Bone marrow (tissue), 2 donors: ENCODE measurements at places on chromosomes 7 and 10.

DNA sequence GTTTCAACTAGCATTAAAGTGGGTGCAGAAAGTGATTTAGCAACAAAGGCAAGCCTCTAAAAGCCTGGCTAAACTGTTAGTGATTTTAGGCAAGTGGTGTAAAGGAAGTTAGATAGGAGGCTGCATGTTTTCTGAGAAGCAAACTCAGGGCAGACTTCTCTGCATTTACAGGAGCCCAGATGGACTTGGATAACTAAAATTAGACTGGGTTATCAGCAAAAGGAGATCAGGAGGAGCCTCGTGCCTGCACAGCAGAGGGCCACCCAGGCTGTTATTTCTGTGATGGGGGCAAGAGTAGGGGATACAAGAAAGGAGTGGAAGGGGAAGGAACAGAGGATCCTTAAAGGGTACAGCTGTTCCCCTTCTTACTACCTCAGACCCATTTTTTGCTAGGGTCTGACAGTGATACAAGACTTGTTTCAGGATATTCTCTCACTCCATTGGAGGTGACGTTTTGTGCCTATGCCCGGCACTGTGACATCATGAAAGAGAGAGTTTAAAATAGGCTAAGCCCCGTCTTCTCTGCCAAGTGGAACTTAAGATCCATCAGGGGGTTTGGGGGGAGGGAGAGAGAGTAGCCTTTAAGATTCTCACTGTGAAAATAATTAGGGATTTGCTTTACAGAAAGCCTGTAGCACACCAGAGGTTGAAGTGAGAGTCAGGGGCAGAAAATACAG, 49.6 kb upstream of the PDCD4 start:
- DNase-seq, result no peak

DNA sequence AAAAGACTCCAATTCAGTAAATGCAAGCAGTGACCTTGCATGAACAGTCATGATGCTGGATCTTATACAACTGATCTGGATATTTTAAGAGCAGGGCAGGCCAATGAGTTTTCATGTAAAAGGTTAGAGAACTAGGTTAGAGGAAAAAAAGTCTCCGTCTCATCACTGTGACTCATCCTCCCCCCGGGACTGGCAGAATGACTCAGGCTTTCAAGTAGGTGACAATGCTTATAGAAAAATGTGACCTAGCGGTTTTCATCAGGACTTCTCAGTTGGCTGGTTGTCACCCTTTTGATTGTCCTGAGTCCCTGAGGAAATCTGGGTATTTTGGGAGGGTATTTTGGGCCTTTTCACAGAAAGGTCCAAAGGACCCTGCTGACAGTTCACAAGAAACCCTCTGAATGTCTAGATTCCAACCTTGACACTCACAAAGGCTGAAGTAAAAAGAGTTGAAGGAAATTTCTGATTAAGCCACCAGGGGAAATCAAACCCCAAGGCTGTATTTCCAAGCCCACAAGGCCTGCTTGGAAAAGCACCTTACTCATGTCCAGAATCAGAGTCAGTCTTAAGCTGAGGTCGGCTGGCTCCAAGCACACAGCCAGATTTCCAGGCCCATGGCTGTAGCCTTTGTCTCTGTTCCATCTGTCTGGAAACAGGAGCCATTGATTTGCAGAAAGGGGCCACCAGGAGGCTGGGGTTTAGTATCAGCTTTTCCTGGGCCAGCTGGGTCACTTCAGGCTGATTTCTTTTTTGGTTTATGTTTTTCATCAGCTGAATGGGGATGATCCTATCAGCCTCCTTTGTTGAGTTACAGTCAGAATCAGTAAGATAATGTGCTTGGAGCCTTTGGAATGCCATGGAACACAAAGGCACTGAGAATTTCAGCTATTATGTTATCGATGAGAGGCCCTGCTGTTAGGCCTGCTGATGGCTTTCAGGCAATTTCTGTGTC, 226.4 kb upstream of the HABP2 start:
- DNase-seq, result peak; percentile 93

DNA sequence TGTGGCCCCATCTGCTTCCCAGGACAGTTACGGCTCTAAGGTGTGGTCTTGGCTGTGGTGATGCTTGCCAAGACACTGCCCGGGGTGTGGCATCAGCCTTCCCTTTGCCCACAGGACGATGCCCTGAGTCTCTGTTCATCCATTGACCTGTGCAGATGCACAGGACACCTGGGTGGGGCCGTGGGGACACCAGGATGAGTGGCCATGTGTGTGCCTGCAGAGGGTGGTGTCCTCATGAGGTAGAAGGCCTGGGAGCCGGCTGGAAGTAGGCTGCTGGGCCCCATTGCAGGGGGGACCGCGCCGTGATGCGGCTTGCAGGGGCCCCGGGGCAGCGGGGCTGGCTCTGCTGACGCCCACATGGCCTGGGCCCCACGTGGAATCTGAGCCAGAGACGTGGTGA, 22.4 kb upstream of the PWWP2B start:
- no peak for DNase-seq

GRCh38 chr7:6181136-6181535, 91.3 kb downstream of the CYTH3 start:
- no peak for DNase-seq

DNA sequence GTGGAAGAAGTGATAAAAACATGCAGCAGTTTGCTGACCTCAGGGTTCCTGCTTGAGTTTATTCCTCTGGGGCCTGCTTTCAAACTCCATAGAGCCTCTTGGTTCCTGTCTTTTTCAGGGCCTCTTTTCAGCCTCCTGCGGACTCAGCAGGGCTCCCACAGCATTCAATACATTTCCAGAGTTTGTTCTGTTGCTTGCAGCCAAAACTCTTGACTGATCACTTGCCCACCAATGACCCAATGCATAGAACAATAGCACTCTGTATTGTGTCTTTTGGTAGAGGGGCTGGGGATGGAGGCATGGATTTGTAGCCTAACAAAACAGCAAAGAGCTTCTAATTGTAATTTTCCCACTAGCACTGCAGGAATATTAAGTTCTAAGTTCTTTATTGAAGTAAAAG, 50.8 kb upstream of the CREB5 start:
- DNase-seq, result no peak

DNA sequence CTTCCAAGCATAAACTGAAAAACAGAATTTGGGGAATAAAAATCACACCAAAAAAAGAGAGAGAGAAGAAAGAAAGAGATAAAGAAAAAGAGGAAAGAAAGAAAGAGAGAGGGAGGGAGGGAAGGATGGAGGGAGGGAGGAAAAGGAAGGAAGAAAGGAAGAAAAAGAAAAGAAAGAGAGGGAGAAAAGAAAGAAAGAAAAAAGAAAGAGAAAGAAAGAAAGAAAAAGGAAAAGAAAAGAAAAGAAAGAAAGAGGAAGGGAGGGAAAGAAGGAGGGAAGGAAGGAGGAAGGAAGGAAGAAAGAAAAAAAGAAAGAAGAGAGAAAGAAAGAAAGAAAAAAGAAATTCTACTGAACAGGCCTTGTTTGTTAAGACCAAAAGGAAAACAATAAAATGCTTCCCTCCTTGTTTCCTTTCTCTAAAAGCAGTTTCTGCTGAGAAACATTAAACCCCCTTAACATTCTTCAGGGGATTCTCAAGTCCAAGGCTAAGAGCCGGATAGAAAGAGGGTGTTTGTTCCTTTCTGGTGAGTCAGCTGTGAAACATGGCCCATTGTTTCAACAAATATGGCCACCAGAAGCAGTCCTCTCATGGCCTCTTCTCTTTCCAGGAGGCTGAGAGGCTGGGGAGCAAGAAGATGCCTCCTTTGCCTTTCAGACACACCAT, 46.9 kb upstream of the GPAM start:
- no peak for DNase-seq

DNA sequence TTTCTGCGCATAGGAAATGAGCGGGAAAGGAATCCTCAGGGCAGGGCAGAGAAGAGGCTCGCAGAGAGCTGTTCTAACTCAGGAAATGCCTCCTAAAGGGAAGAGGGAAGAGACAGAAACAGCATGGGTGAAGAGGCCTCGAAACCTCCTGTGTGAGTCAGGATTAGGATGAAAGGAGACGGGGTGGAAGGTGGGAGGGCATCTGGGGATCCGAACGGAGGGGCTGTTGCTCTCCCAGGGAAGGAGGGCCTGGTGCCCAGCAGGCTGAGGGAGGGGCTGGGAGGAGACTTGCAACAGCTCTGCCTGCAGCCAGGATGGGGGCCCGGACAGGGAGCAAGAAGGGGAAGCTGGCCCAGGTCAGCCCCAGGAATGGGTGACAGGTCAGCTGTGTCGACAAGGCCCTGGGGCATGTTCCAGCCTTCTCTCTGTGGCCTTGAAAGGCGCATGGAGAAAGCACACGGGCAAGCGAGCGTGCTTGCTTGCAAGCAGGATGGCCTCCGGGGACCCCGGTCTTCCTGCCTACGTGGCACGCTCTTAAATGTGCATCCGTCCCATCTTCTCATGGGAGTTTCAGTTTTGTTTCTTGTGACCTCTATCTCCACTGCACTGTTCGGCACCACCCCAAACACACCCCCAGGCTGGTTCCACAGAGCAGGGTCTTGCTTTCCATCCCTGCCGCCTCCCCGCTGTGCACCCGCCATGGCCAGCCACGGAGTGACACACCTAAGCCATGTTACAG, 63.5 kb downstream of the HIPK2 start:
- DNase-seq, result no peak

DNA sequence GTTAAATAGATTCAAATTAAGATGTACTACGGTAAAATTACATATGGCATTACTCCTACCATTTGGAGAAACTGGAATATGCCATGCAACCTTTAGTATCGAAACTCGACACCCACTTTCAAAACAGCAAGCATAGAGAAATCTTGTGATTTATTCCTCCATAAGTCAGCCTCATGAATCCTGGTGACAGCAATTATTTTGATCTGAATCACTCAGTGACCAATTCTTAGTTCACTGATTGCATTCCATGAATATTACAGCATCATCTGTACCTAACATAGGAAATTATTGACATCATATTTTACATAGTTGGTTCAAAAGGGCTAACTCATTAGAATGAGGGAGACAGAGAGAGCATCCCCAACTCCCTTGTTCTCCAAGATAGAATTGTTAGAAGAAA, 89.6 kb downstream of the CACNB2 start:
- DNase-seq, result no peak

DNA sequence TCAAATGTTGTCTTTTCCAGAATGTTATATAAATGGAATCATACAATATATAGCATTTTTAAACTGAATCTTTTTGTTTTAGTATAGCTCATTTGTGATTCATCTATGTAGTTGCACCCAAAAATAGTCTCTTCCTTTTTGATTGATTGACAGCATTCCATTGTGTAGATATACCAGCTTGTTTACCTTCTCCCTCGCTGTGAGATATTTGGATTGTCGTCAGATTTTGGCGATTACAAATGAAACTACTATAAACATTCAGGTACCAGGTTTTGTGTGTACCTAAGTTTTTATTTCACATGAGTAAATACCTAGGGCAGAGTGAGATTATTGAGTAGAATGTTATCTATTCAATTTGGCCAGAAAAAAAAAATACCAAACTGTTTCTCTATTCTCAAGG, 584.7 kb upstream of the SORCS1 start:
- DNase-seq, result no peak

DNA sequence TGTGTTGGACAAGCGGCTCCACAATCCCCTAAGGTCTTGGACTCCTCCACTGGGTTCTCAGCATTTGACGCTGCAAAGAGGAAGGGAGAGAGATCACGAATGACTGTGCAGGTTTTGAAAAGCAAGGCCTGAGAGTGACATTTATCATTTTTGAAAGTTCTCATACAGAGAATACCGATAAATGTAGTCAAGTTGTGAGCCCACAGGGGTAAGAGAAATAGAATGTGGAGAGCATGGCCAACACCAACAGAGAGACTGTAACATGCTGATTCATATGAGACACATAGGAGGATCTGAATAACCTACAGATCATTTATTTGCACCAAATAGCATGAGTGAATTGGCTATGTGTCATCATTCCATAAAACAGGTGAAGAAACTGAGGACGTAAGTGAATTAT, 230.5 kb upstream of the MBL2 start:
- DNase-seq, result no peak

DNA sequence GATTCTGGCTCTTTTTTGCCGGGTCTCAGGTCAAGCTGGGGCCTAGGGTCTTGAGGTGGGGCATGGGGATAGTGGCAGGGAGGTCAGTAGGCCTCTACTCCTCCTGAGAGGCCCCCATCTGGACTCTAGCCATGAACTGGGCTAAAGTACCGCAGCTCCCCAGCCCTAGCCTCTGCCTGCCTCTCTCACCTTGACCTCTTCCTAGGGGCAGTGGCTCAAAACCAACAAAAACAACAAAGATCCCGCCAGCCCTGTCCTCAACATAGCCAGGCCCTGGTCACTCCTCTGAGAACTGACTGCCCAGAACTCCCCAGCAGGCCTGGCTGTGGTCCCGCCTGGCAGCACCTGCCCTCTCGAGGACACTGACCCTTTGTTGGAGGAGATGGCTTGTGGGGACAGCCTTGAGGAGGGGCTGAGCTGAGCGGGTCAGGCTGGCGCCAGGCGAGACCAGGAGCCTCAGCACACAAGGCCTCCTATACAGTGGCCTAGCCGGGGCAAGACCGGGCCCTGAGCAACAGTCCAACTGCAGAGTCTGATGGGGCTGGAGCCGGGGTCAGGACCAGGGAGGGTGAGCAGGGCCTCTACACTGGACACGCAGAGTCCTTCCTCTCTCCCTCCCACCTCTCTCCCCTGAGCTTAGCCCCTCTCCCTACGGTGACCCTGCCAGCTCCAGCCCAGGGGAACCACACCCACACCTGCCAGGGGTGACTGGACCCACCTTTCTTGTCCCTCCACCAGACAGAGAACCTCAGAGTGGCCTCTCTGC, 11.6 kb upstream of the PPIF start:
- DNase-seq, result no peak

GRCh38 chr7:74418538-74418937, 35.2 kb upstream of the GTF2IRD1 start:
- DNase-seq, result no peak

DNA sequence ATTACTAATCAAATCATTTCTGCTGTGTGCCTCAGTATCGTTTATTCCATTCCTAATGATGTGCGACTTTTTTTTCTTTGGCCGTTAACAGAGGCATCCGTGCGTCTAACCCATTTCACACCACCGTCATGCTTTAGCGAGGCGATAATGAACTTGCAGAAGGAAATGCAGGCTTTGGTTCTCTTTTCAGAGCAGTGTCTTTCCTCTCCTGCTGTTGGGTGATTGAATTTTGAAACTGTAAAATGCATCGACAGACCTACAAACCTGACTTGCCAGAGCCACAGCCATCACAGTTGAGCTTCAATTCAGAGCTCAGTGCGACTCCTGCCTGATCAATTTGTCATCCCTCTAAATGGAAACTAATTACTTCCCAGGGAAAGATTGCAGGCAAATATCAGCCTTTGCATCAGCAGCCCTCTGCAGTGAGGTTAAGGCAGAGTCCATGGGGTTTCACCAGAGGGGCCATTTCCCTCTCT, 486.0 kb upstream of the GALNT17 start:
- no peak for DNase-seq
